ENCODE measurements at places on chromosomes 12 and 14. TPM values are rescaled to one million over a fixed set of nuclear protein-coding genes. Genes with fewer than 3 reads are reported as not detected.
A peak's percentile ranks its signal among the peaks of the same experiment; 100 is the strongest.

Gene HEBP1
- 56.1 TPM for total RNA-seq

DNA sequence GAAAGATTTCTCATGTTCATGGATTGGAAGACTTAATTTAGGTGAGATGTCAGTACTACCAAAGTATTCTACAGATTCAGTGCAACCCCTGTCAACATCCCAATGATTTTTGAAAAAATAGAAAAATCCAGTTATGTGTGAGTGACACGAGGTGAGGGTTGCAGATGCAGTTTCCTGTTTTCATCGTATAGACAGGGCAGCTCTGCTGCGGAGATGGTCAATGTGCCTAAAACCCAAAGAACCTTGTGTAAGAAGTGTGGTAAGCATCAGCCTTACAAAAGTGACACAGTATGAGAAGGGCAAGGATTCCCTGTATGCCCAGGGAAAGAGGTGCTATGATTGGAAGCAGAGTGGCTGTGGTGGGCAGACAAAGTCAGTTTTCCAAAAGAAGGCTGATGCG, 94.4 kb downstream of the SCAF11 start:
- DNase-seq = no peak

GRCh38 chr12:4215229-4216186, 58.1 kb upstream of the CCND2 start:
- DNase-seq = peak; percentile 40

DNA sequence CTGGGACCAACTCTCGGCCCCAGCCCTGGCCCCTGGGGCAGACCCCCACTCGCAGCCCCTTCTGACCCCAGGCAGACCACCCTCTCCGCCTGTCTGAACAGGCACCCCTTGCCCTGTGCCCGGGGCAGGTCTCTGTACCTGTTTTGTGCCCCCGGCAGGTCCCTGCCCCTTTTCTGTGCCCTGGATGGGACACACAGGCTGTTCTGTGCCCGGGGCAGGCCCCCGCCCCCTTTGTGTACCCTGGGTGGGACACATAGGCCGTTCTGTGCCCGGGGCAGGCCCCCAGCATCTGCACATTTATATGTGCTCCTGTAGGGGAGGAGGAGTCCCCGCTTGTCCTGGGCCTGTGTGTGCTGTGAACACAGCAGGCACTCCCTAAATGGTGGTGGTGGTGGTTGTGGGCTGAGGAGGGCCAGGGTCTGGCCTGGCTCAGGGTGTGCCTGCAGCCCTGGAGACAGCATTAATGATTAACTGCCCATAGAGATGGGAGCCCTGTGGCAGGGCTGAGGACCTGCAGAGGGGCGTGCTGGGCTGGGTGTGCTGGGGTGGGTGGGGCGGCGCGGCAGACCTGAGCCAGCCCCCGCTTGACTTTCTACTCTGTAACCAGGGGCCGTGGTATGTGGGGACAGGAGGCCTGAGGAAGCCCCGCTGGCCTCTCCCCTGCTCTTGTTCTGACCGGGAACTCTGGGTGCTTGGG, 3.7 kb downstream of the FBRSL1 start:
- DNase-seq = no peak

Gene SIRT4
- total RNA-seq = 4.1 TPM

DNA sequence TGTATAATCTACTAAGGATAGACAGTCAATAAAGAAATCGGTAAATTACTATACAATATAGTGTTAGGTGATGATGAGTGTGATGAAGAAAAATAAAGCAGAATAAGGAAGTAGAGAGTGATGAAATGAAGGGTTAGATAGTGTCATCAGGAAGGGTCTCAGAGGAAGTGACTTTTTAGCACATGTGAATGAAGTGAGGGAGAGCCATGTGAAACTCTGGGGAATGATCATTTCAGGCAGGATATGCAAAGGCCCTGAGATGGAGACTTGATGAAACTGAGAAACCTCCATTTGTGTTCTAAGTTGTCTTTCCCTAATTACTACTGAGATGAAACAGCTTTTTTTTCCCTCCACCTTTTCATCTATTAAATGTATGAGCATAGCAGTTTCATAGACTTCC, 19.4 kb upstream of the GNPTAB start:
- no peak for DNase-seq

Gene BDKRB2
- 0.13 TPM for total RNA-seq

Gene MYH6
- total RNA-seq = not detected

DNA sequence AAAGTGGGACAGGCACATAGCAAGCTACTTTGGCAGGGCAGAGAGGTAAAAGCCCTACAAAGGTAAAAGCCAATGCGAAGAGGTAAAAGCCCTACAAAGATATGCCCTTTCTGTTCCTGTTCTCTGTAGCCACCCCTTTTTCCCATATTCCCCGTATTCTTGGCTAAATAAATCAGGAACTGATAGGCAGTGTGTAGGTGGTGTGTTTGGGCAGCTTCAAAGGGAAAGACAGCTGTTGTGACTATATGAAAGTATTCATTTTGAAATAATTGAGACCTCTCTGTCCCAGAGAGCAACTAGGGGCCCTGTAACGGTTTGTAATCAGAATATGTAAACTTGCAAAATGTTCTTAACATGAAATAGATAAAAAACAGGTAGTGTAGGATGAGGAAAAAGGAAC, 11.3 kb upstream of the SLC41A2 start:
- no peak for DNase-seq

GRCh38 chr14:90574188-90575131, 177.6 kb downstream of the CALM1 start:
- no peak for DNase-seq

- DNase-seq = peak; percentile 80
These were observed 662 bp upstream of the ATP2A2 start for GRCh38 chr12:110280392-110280778.

GRCh38 chr12:12726555-12727093, 9.5 kb downstream of the CDKN1B start:
- no peak for DNase-seq

DNA sequence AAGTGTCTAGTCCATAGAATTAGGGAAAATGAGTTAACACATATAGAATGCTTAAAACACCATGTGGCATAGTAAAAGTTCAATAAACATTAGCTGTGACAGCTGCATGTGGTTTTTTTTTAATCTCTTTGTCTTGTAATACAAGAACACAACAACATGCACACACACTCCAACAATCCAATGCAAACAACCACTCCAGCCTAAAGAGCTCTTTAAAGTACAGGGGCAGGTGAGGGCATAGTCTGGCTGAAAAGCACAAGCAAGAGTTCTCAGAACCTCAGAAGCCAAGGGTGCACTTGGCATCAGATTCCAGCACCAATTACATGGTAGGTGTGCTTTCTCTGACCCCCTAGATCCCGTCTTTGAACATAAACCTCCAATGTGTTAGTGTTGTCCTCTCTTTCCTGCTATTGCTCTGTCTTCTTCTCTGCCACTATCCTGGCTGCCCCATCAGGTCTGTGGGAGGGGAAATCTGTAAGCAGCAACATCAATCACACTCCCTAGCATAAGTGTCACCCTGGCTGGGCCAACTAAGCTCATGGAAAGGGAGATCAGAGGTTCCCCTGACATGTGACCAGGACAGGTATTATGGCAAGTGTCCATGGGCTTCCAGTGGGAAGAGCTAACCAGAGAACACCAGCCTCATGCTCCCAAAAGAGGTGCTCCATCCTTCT, 91.0 kb downstream of the SLC8A3 start:
- no peak for DNase-seq

Gene PTGR2
- 17.5 TPM for total RNA-seq

DNA sequence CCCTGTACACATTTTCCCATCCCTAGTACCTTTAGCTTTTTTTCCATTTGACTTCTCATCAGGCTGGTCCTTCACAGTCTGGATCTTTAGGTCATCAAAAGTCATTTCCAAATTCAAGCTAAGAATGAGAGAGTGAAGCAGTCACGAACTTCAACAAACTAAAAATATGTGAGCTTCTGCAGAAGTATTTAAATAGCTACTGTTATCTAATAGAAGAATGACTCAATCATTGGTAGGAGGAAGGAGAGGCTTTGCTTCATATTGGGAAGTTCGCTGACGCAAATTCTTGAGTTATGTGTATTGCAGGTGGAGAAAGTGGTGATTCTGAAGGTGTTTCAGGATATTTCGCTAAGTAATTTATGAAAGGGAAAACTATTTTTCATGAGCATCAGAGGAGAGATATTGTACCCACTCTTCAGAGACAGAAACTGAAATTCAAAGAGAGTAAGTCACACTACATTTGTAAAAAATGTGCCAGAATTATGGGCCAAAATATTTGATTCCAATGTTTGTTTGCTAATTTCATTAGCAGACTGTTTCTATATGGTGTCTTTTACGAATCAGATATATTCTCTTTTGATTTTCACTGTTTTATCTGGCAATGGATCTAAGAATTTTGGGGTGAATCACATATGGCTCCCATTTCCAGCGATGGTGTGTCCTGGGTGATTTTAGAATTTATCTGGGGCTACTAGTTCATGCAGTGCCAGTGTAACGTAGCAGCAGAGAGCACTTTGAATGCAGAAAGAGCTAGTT, at the start of gene OLR1:
Gene OLR1, minus strand, starts transcription at position 160 of the 756 bp plus-strand sequence. Its CDS starts 55 bp downstream, at position 105.
- DNase-seq = no peak

- no peak for DNase-seq
These were observed 141.8 kb downstream of the CACNA1C start for GRCh38 chr12:2194571-2194970.

Gene BTBD6
- 11.6 TPM for total RNA-seq

Gene RDH12
- total RNA-seq = 1.1 TPM

Gene CD69
- total RNA-seq = not detected

- DNase-seq = no peak
These were observed 88.3 kb downstream of the RPS29 start for GRCh38 chr14:49497725-49498348.

GRCh38 chr14:81517798-81518398, 15.8 kb downstream of the SEL1L start:
- DNase-seq = no peak

DNA sequence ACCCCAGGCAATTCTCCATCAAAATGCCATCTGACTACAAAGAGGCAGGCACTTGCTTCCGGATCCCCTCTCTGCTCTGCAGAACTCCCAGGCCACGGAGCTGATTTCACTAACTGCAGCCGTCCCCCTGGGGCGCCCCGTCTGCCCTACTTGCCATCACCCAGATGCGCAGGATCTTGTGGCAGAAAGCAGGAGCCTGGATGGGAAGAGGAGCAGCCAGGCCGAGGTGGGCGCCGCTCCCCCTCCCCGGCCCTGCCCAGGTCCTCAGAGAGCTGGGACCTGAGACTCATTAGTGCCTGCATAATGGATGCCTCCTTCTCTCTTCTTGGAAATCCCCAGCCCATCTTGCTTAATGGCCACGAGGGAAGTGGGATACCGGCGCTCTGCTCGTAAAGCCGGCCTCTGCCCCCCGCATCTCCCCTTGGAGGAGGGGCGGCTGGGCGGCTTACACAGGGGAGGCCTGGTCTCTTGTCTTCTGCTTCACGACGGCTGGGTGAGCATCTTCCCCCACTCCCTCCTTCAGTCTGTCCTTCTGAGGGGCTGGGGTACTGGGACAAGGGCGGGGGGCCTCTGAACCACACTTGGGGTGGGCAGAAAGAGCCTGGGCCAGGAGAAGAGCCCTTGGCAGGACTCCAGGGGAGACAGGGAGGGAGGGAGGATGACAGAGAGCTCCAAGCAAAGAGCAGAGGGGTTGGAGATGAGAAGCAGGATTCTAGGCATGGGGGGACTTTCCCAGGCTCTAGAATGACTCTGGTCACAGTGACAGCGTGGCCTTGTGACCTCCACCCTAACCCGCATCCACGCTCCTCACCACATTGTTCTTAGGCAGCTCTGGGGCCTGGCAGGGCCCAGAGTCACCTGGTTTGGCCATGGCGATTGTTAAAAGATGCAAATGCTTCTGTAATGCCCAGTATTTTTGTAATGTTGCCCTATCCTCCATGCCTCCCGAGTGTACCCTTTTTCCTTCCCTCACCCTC, 19.4 kb upstream of the EML1 start:
- no peak for DNase-seq

Gene PLEK2
- total RNA-seq = 2.9 TPM

Gene C14orf132
- total RNA-seq = 32.0 TPM

GRCh38 chr14:91419044-91419397, 1.4 kb upstream of the CCDC88C start:
- DNase-seq = peak; percentile 47

Gene CCDC177
- total RNA-seq = 2.9 TPM

Gene SLC25A47
- total RNA-seq = not detected

DNA sequence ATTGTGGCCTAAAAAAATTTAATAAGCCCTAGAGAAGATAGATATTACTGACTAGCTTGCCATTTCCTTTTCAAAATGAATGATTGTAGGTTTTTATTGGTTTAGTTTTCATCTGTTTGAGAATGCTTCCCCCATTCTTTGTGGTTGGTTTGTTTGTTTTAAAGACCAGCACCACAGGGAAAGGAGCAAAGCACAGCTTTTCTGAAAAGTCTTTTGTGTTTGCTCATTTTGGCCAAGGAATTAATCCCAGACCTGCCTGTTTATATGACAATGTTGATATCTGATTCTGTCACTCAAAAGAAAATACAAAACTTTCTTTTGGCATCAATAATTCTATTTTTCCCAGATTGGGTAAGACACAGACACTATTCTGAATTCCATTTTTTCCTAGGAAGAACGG, 312.5 kb upstream of the FLRT2 start:
- DNase-seq = no peak

Gene VDR
- 0.65 TPM for total RNA-seq

- no peak for DNase-seq
These were observed 13.6 kb upstream of the FOXN3 start for GRCh38 chr14:89430391-89431236.

GRCh38 chr14:66662374-66662773, 154.4 kb downstream of the GPHN start:
- no peak for DNase-seq

DNA sequence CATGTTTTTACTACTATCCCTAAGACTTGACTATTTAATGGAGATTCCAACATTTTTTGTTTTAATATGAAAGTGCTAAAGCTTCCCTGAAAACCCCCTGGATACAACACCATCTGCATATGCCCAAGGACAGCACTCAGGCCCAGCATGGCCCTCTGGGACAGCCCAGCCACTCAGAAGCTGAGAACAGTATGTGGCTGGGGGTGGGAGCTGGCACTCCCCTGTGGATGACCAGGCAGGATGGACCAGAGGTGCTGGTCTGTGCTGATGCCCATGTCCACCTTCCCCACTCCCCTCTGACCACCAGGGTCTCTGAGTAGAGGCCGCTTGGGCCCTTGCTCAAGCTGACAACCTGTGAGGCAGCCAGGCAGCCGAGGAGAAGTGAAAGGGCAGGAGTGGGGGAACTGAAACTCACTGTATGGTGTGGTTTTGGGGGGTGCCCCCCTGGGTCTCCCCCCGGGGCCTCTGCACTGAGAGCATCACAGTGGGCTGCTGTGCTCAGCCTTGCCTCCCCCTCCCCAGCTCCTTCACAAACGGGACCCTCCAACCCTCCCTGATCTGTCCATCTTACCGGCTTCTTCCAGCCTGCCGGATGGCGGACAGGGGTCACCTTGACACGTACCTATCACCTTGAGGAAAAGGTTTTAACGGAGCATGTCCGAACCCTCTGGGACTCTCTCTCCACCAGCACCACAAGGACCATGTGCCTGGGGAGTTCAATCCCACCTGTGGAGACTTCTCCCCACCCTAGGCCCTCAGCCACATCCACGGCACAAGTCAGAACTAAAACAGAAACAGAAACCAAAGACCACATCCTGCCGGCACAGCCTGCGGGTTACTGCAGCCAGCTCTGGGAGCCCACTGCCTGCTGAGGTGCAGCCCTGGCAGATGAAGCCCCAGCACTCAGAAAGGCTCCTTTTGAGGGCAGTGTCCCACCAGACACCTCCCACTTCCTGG, at the start of gene TMEM229B:
Gene TMEM229B, minus strand, starts transcription at position 785 of the 957 bp plus-strand sequence. CDS start 14,798 bp downstream, outside the sequence.
- DNase-seq = no peak

Gene LRP1-AS
- total RNA-seq = not detected

GRCh38 chr14:58071341-58071740, 80.7 kb downstream of the ARMH4 start:
- no peak for DNase-seq

- no peak for DNase-seq
These were observed 128.2 kb downstream of the TMEM30B start for GRCh38 chr14:61152851-61153364.

- no peak for DNase-seq
These were observed 177.5 kb downstream of the SLC2A13 start for GRCh38 chr12:39928181-39928899.

Gene SPATA7
- total RNA-seq = 6.0 TPM
